Substantia nigra (tissue), 51 donors: ENCODE measurements at places on chromosomes 11 and 22.

DNA sequence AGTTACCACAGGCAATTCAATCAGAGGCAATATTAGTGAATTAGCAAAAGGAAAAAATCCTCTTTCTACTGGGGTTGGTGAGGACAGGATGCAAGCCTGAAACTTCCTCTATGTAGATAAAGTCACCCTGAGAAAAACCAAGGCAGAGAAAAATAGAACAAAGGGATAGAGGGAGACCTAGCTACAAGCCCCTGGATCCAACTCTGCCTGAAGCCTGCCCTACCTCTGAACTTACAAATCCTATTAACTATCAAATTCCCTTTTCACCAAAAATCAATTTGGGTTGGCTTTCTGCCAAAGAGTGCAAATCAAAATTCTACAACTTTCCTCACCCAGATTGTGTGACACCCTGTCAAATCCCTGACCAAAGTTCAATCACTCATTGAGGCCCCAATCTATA, 161.3 kb downstream of the LARGE1 start:
- DNase-seq = no peak

DNA sequence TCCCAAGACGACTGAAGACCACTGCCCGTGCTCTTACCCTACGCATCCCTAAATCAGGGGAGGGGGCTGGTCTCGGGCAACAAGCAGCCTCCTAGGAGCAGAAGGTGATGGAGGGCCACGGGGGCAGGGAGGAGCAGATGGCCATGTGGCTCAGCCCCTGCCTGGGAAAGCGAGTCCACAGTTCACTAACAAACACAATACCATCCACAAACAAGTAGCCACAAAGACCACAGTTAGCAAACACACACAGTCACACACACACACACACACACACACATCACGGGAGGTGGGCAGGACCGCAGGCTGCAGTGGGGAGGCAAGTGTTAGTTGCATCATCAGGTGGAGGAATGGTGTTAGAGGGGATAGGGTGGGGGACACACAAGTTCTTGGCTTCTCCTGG, 13.2 kb upstream of the FXYD2 start:
- no peak for DNase-seq

GRCh38 chr22:39243439-39244135, 1.2 kb downstream of the PDGFB start:
- no peak for DNase-seq

GRCh38 chr11:123103326-123103980, 41.5 kb upstream of the HSPA8 start:
- no peak for DNase-seq

DNA sequence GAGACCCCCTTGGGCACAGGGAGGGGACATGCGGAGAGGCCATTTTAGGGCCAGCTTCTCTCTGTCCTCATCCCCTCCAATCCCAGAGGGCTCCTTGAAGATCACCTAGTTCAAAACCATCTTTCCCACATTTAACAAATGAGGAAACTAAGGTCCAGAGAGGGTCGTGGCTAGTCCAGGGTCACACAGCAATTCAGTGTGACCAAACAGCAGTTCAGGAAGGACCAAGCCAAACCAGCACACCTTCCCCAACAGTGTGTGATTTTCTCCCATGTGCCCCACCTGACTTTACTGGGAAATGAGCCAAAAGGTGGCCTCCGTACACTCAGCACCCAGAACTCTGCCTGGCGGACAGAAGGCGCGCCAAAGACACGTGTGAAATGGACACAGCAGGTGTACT, 51.3 kb downstream of the CACNA1I start:
- no peak for DNase-seq

DNA sequence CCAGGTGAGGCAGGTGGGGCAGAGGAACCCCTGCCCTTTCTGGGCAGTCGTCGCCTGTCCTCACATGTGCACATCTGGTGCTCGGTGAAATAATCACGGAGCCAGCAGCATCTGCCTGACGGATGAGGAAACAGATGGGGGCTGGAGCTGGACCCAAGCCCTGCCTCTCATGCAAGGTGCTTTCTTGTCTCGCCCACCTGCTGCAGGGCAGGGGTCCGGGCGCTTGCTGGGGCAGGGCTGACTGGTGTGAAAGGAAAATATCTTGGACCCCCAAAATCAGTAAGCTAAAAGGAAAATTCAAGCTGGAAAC, 3.3 kb downstream of the ALDH3B2 start:
- no peak for DNase-seq

DNA sequence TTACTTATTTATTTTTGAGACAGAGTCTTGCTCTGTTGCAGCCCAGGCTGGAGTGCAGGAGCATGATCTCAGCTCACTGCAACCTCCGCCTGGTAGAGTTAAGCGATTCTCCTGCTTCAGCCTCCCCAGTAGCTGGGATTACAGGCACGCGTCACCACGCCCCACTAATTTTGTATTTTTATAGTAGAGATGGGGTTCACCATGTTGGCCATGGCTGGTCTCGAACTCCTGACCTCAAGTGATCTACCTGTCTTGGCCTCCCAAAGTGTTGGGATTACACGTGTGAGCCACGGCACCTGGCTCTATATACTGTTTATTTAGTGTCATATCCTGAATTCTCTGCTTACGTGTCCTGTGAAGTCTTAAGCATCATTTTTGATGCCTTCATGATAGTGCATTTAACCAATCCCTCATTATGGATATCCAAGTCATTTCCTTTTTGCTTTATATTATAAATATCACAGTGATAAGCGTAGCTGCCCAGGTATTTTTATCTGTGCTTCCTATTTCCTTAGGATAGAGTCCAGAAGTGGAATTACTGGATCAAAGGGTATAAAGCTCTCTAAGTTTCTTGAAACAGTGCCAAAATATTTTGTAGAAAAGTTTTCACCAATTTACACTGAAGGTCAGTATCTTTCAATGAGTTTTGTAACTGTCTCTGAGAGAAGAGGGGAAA, 871 bp upstream of the SIDT2 start:
- DNase-seq = no peak

DNA sequence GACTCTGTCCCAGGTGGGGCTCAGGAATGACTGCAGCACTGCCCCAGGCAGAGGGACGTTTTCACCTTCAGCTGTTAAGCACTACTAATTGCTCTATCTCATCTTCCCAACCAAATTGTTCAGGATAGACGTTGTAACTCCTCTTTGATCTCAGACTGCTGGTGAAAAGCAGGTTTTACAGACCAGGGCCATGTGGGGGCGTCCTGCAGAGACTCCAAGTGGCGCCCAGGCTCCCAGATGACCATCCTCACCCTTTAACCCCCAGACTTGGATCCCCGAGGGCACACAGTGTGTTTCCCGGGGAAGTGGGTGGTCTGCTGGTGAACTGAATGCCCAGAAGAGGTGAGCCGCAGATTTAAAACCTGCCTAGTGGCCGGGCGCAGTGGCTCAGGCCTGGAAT, 23.9 kb downstream of the FADD start:
- no peak for DNase-seq

- no peak for DNase-seq
Observed at GRCh38 chr11:2186669-2187279, 15.2 kb upstream of the TH start.

- DNase-seq = no peak
Observed at GRCh38 chr11:100769617-100770016, 82.5 kb downstream of the ARHGAP42 start.

GRCh38 chr11:93517611-93518010, 25.6 kb downstream of the SMCO4 start:
- no peak for DNase-seq

DNA sequence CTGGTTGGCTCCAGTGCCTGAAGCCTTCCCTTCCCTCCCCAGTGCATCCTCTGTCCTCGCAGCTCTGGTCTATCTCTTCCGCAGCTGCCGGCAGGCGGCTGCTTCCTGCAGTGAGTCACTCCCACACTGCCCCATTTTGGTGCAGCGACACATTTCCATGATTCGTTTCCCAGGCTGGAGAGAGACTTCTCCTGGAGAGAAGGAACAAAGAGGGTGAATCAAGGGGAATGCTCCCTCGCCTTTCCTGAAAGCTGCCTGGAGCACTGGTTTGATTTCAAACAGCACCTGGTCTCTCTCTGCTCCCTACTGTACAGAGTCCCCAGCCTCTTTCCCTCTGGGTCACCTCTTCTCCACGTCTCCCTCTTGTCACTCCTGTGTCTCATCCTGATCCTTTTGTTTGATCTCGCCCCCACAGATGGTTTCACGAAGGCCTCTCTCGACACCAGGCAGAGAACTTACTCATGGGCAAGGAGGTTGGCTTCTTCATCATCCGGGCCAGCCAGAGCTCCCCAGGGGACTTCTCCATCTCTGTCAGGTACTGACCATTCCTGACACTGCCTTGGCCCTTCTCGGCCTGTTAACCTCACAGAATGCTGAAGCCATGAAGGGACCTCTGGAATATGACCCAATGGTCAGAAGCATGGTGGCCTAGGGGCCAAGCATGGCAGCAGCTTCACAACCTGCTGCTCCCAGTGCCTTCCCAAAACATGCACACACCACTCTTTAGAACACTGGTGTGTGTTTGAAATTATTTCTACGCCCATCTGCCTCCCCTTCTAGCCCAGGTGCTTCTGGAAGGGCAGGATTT, at the start of gene TMA7B:
Gene TMA7B, plus strand, starts transcription at position 758 of the 808 bp plus-strand sequence. CDS start 3,978 bp downstream, outside the sequence.
- DNase-seq = no peak

- no peak for DNase-seq
Observed at GRCh38 chr11:119709638-119710346, 19.2 kb downstream of the NECTIN1 start.

DNA sequence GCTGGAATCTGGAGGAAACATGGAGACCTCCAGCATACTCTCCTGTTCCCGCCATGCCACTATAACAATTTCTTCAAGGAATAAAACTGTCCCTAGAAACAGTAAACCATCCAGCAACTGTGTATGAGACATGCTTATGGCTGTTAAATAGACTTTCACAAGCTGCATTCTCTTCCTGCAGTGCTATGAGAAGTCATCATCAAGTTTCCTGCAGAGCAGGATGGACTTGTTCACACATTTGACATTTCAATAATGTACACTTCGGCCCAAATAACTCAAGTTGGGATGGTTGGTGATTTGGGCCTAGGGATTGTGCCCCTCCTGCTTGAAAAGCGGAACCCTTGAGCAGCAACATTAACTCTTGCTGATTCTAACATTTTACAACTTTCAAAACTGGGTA, 20.2 kb upstream of the CSF2RB start:
- DNase-seq = no peak

DNA sequence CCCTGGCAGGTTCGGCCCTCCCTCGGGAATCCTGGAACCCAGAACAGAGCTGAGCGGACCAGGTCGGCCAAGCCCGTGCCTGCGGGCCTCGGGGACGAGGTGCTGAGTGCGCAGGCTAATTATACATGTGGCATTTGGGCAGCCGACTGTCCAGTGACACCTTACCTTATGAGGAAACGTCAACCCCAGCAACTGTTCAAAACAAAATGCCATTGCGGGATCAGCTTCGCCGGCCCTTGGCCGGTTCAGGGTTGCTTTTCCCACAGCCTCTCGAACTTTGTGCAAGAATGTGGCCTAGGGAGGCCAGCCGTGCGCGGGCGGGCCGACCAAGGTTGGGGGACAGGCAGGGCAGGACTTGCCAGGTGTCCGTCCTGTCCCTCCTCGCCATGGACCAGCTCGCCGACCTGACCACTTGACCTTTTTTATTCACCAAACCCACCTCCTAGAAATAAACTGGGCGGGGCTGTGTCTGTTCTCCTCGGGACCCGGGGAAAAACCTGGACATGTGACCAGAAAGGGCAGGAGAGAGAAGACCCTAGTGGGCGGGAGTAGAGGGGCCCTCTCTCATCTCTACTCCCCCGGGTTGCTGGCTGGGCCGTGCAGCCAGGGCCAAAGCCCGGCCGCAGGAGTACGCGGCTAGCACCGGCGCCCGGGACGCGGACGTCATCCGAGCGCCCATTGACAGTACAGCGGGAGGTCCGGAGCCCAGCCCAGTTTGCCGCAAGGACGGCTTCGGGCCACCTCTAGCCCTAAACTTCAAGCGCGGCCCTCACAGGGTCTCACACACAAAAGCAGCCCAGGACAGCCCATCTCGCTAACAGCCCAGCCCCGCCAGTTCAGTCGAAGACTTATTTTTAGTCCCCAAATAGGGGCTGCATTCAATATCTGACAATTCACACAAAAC, 134.3 kb upstream of the C11orf58 start:
- DNase-seq = no peak

DNA sequence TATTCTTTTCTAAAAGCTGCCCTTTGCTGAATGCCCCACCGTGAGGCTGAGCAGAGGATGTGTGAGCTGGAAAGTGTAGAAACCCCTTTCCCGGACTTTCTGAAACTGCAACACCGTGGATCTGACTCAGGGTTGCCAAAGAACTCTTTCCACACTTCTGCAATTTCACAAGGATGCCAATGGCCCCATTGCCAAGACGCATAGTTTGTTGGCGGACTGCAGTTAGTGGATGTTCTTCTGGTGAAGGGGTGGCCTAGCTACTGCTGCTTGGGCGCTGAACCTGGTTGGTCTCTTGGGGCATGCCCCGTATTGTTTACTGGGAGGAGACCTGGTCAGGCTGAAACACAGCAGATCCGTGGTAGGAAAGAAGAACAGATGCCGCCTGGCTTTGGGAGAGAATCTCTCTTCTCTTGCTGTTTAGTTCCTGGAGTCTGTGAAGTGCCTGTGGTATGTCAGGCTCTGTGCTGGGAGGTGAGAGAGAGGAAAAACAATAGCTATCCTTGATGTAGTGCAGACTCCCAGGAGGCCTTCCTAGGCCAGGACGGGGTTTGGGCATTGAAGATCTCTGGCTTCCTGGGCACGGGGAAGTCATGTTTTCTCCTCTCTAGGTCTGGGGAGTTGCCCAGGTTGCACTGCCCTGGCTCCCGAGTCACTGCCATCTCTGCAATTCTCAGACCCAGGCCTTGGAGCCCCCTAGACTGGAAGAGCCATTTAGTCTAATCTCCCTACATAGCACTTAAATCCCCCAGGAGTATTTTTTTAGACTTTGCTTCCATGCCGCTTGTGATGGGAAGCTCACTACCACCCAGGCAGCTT, 26.9 kb downstream of the CD82 start:
- no peak for DNase-seq

DNA sequence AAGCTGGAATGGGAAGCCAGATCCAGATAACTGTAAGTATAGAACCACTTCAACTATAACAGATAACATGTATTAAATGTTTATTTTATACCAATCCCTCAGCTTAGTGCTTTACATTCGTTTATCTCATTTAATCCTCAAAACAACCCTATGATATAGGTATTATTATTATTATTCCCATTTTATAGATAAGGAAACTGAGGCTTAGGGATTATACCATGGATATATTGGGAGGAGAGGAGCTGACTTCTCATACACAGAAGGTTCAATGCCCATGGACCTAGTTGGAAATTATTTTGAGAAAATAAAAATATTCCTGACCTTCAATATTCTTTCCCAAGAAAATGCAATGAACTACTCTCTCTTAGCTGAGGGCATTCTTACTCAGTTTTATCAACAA, 140.4 kb upstream of the C11orf58 start:
- DNase-seq = no peak

DNA sequence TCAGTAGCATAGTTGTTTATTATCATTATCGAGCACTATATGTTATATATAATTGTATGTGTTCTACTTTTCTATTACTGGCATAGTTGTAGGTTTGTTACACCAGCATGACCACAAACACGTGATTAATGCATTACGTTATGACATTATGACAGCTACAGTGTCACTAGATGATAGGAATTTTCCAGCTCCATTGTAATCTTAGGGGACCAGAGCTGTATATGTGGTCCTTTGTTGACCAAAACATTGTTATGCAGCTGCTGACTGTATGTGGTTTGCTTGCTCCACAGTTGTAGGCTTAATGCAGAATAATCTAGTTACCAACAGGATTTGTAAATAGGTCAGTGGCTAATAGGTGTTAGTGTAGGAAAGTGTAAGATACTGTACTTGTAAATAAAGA, 66.1 kb downstream of the HSD17B12 start:
- no peak for DNase-seq

GRCh38 chr22:38786631-38787030, 7.3 kb downstream of the DNAL4 start:
- DNase-seq = no peak
